ENCODE measurements at places on chromosomes 12 and 14. TPM values are rescaled to one million over a fixed set of nuclear protein-coding genes. Genes with fewer than 3 reads are reported as not detected.

GRCh38 chr12:5794156-5794555, 150.9 kb downstream of the ANO2 start:
- DNase-seq, result peak; percentile 10

- no peak for DNase-seq
These were observed 182.5 kb downstream of the ZFP36L1 start for GRCh38 chr14:68610251-68610793.

GRCh38 chr14:99663386-99664057, 18.6 kb downstream of the HHIPL1 start:
- no peak for DNase-seq

DNA sequence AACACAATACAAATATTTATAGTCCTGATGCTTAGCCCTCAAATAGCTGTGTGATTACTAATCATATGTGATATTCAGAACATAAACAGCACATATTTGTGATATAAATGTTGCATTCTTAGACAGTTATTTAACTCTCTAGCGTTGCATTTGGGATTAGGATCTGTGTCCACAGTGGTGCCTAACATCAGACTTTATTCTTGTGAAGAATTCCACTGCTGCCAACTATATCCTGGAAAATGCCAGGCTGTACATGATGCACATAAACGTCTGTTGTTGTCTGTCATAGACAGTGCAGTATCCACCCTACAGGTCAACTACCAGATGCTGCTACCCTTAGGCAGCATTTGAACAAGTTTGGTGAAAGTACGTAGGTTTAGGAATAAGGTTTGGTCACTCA, 39.0 kb downstream of the SLC38A4 start:
- DNase-seq, result no peak

GRCh38 chr14:59870277-59871165, at the start of gene RTN1:
Gene RTN1, minus strand, starts transcription at chr14:59870776. Its CDS starts 146 bp downstream, at chr14:59870630.
- DNase-seq, result peak; percentile 81

Gene NID2
- 35.4 TPM for total RNA-seq

All from cerebellum (tissue), 4 donors.